ENCODE measurements at places on chromosomes 7 and 10. TPM values are rescaled to one million over a fixed set of nuclear protein-coding genes. Genes with fewer than 3 reads are reported as not detected.

Gene RASA4B
- 9.3 TPM for total RNA-seq

Gene BLOC1S2
- total RNA-seq: 58.0 TPM

Gene AHR
- total RNA-seq: 490 TPM

Gene SH2B2
- 9.2 TPM for total RNA-seq

Gene LEP
- not detected for total RNA-seq

Gene HYAL4
- not detected for total RNA-seq

Gene ZP3
- 1.7 TPM for total RNA-seq

Gene PTPN20
- 0.73 TPM for total RNA-seq

Gene MOGAT3
- not detected for total RNA-seq

Gene SPDYE6
- total RNA-seq: not detected

Gene HABP2
- not detected for total RNA-seq

Gene ACTR3C
- 9.3 TPM for total RNA-seq

Gene ANKRD2
- total RNA-seq: not detected

Gene CYP3A4
- total RNA-seq: not detected

Gene NME8
- total RNA-seq: 1.7 TPM

Gene HOXA1
- 0.42 TPM for total RNA-seq

Gene PNPLA8
- 116 TPM for total RNA-seq

Gene JCAD
- 0.10 TPM for total RNA-seq

Gene EFCAB10
- 0.94 TPM for total RNA-seq

Gene RPP30
- total RNA-seq: 34.1 TPM

Gene EBLN1
- total RNA-seq: not detected

Gene GTF2IRD1
- total RNA-seq: 0.21 TPM

Gene TUBB8
- total RNA-seq: 0.21 TPM

Gene FAM25G
- total RNA-seq: not detected

Gene MSANTD7
- 22.2 TPM for total RNA-seq

Gene OGDHL
- not detected for total RNA-seq

Gene SPDYE8
- total RNA-seq: not detected

Gene CNPY1
- not detected for total RNA-seq

Gene TMEM270
- total RNA-seq: not detected
